Vagina (tissue), 2 donors: ENCODE measurements at places on chromosomes 12 and 14.

DNA sequence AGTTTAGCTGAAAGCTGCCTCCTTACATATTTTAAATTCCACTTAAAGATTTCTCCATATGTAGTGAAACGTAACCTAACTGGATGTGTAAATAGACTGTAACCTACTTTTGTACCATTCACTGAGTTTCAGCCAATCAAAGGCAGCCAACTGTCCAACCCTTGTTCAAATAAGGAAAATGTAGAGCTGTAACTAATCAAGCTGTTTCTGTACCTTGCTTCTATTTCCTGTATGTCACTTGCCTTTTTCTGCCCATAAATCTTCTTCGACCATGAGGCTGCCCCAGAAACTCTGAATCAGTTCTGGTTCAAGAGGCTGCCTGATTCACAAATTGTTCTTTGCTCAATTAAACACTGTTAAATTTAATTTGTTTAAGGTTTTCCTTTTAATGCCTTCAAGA, 6.3 kb downstream of the SLC7A8 start:
- DNase-seq = no peak

- no peak for DNase-seq
Observed at GRCh38 chr12:6235906-6236640, 35.9 kb downstream of the CD9 start.

- no peak for DNase-seq
Observed at GRCh38 chr12:39355841-39356240, 87.1 kb downstream of the KIF21A start.

GRCh38 chr12:100356644-100357223, at the start of gene SLC17A8:
Gene SLC17A8, plus strand, starts transcription at chr12:100357074. Its CDS starts 318 bp downstream, at chr12:100357392.
- DNase-seq = no peak

GRCh38 chr14:20772650-20773049, 4.4 kb downstream of the EDDM3B start:
- no peak for DNase-seq

DNA sequence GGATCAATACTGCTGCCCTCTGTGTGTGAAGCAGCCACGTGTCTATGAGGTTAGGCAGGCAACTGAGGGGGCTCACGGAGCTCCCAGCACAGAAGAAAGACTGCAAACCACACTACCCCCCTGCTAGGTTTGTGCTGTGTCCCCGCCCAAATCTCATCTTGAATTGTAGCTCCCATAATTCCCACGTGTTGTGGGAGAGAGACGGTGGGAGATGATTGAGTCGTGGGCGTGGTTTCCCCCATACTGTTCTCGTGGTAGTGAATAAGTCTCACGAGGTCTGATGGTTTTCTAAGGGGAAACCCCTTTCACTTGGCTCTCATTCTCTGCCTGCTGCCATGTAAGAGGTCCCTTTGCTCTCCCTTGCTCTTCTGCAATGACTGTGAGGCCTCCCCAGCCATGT, 68.6 kb downstream of the ACTN1 start:
- no peak for DNase-seq

- no peak for DNase-seq
Observed at GRCh38 chr12:126772171-126772864, 1494.7 kb upstream of the TMEM132C start.
